NCI-H1694 (cell line): ENCODE measurements at places on chromosomes 3 and 15.

- DNase-seq = no peak
These were observed 4.3 kb upstream of the FGD5 start for GRCh38 chr3:14814411-14814871.

GRCh38 chr15:91609231-91609630 lies 244.3 kb upstream of the SLCO3A1 start:
- DNase-seq = no peak

DNA sequence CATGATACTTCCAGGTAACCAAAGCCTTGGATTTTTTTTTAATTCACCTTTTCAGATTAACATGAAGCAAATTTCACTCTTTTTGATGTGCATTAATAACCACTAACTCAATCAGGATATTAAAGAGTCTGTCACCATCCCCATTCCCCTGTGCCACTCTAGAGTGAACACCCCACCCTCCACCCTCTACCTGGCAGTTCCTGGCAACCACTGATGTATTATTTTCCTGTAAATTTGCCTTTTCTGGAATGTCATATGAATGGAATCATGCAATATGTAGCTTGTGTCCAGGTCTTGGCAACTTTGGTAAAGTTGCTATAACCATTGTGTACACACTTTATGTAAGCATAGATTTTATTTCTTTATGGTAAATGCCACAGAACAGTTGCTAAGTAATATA lies 627.6 kb downstream of the MCTP2 start:
- no peak for DNase-seq

DNA sequence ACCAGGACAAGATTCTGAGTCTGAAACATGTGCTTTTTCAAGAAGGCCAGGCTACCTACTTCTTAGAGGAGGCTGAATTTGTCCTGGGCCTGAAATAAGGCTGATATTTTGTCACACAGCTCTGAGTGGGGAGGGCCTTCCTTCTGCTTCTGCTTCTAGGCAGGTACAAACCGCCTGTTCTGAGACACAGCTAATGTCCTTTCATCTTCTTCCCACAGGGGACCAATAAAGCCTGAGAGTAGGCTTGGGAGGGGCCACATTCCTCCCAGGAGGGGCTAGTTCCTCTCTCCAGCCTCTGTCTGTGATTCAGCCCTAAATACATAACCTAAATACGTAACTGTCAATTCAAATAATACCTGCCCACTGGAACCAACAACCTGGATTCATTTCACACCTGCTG lies 34.8 kb downstream of the CRYGS start:
- DNase-seq = no peak

- no peak for DNase-seq
These were observed 61.0 kb downstream of the C3orf80 start for GRCh38 chr3:160286231-160286630.

DNA sequence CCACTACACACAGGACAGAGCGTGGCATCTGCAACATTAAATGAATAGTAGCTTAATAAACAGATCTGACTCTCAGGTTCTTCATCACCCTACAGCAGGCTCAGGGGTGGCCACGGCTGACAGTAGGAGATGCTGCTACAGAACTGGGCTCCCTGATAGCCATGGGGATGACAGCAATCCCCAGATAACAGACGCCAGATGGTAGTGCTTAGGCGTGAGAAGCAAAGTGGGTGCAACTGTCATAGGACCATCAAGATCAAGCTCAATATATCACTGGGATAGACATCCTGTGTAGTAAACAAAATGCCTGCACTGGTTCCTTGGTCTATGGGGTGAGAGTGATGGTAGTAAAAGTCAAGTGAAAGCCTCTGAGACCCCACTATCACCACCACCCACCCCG lies 2.6 kb upstream of the TPRA1 start:
- DNase-seq = no peak

- DNase-seq = no peak
These were observed 33.7 kb upstream of the CD47 start for GRCh38 chr3:108124337-108125152.

DNA sequence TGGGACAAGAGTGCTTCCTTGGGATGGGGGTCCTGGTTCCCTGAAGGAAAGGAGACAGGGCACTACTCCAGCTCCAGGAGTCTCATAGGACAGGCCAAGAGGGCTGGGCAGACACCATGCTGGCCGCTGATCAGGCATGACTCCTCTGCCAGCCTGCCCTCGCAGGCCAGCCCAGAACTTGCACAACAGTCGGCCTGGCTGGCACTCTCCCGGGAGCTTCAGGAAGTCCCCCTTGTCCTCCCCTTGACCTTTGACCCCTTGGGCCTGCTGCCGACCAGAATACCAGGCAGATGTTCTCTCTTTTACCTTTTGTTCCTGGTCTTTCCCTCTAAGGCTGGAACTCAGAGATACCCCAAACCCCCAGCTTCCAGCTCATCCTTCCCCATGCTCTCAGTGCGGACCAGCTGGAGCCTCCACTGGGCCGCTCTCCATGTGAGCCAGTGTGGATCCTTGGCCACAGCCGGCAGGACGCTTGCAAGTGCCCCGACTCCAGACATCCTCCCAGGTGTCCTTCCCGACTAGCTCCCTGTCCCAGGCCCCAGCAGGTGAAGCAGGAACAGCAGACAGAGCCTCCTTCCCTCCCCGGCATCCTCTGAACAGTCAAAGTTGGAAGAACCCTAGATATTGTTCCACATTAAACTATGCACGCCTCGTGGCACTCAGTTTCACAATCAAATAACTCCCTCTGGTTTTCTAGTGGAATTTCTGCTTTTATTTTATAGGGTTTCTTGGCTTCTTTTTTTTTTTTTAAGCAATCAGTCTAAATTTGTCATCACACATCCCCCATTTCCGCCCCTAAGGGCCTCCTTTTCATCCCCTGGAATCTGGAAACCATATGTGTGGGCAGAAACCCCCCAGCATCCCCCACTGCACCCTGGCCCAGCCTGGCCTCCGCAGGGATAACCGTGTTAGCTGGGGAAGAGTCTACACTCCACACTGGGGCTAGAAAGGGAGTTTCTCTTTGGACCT lies 15.7 kb downstream of the VPS18 start:
- DNase-seq = no peak

DNA sequence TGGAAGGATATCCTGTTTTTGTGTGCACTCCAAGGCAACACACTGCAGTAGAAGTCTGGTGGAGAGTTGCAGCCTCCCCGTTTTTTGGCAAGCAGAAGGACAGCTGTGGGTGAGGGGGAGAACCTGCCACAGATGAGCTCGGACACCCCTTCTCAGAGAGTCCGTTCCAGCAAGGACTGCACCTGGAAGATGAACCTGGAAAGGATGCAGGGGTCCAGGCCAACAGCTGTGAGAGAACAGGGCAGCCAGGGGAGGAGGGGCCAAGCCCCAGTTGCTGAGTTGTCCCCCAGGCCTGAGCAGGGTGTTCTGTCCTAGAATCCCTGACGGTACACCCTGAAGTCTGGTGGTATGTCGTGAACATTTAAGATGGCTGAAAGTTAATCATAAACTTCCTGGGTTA lies 30.2 kb downstream of the ZXDC start:
- DNase-seq = no peak
